ENCODE measurements at places on chromosomes 11 and 22. TPM values are rescaled to one million over a fixed set of nuclear protein-coding genes. Genes with fewer than 3 reads are reported as not detected.

Gene OR8B8
- not detected for total RNA-seq

GRCh38 chr11:78943154-78943553, 368.5 kb upstream of the NARS2 start:
- no peaks in the 10 kb centered on the region for H3K4me1 ChIP-seq
- H3K36me3 ChIP-seq, result no peaks in the 10 kb centered on the region
- peak; percentile 76 for DNase-seq
- H3K4me3 ChIP-seq, result no peak overlapping the region

DNA sequence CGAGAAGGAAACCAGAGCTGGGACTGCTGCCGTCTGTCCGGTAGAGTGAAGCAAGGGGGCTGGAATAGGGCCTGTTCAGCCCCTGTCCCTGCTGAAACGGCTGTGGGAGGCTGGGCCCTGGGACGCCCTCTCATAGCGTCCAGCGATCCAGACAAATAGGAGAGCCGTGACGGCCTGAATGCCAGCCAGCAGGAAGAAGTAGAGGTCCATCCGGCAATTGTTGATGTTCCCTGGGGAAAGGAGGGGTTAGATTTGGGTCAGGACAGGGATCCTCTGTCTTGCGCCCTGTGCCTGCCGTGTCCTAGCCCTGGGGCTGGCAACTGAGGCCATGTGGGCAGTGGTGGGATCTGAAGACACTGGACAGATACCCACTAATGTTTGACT, 12.9 kb downstream of the TMEM132A start:
- no peak for DNase-seq
- H3K4me3 ChIP-seq, result no peak overlapping the region
- no peaks in the 10 kb centered on the region for H3K27me3 ChIP-seq
- H3K4me1 ChIP-seq, result no peaks in the 10 kb centered on the region

DNA sequence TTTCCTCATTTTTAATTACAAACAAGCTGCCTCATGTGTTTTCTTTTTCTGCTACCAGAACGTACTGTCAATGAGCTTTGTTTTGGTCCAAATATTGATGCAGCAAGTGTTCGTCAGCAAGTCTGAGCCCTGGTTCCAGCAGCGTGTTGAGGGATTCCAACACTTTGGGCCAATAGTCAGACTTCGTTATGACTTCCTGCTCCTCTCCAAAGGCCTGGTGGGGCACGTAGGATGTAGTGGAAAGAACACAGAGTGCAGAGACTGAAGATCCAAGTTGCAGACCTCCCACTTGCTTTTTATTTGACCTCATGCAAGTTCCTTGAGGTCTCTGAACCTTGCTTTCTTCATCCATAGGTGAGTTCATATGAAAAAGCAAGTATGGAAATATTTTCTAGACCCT, 138.2 kb downstream of the BBOX1 start:
- no peak for DNase-seq
- H3K4me1 ChIP-seq, result no peaks in the 10 kb centered on the region
- H3K36me3 ChIP-seq, result no peaks in the 10 kb centered on the region
- H3K4me3 ChIP-seq, result no peak overlapping the region
- no peak overlapping the region for H3K27ac ChIP-seq

DNA sequence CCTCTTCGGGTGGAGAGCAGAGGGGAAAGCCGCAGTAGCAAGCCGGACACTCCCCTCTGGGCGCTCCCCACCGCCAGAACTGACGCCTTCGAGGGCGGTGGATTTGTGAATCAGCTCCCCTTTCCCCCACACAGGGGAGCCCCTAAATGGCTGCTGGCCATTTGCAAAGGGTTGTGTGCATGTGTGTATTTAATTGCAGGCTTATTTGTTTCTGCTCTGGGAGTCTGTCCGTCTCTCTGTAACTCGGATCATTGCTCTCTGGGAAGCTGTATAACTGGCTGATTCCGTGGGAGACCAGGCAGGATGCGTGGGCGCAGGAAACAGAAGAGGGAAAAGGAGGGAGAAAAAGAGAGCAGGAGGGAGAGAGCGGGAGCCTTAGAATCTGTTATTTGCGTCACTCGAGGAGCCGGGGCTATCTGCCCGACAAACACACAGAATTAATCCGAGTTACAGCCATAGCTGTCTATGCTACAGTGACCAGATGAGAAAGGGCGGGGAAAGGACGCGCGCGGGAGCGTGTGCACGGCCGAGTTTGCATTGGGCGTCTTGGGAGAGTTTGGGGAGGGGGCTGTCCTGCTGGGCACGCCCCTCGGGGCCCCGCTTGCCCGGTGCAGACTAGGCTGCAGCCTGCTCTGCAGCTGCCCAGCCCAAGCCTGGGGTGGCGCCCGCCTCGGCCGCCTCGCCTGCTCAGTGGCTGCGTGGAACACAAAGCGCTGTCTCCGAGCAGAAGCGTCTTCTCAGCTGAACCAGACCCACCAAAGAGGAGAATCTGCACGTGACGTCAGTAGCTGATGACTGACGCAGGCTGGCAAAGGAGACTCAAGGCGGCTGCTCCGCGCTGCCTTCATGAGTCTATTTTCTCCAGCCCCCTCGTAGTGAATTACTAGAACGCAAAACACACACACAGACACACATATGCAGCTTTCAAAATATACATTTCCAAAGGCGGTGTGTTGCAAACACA, 105.3 kb upstream of the HSD17B12 start:
- DNase-seq, result peak; percentile 79
- H3K27ac ChIP-seq, result no peak overlapping the region

DNA sequence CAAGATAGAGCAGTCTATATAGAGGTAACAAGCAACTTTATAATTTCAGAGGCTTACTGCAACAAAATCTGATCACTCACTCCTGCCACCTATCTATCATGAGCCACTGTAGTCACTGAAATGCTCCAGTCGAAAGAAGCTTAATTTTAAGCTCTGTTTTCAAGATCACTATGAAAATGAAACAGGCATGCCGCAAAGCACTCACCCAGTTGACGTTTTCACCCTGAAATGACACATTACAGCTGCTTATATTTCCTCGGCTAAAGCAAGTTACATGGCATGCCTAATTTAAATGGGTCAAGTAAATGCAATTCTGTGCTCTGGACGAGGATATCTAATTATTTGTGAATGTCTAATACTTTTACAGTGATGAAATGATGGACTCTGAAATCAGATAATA, 616.3 kb downstream of the FAM181B start:
- H3K4me1 ChIP-seq, result no peaks in the 10 kb centered on the region
- DNase-seq, result peak; percentile 26
- no peak overlapping the region for H3K27ac ChIP-seq
- H3K27me3 ChIP-seq, result no peaks in the 10 kb centered on the region

DNA sequence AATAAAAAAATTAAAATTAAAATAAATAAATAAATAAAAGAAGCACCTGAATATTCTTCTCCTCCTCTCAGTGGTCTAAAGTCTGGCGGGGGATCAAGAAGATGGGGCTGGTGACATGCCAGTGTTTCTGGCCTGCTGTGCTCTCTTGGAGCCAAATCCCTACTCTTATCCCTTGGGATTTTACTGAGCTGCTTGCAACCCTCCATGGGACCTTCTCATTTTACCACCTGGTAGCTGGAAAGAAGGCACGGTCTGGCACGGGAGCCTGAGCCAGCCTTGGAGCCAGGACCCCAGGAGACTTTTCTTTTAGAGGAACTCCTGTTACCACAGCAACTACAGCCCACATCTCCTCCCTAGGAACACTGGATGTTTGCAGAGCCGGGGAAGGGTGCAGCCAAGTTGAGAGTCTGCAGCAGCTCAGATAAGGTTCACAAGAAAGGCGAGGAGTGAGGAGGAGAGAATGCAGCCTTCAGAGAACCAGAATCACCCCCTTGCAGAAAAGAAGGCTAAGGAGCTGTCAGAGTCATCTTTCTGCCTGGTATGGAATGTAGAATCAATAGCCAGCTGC, 21.4 kb downstream of the CD6 start:
- H3K27ac ChIP-seq, result no peak overlapping the region
- DNase-seq, result peak; percentile 69
- H3K27me3 ChIP-seq, result no peaks in the 10 kb centered on the region

DNA sequence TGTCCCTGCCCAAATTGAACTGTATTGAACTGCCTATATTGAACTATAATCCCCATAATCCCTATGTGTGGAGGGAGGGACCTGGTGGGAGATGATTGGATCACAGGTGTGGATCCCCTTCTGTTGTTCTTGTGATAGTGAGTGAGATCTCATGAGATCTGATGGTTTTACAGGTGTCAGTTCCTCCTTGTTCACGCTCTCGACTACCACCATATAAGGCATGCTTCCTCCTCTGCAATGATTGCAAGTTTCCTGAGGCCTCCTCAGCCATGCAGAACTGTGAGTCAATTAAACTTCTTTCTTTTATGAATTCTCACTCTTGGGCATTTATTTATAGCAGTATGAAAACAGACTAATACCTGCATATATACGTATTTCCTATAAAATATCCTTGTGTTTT, 206.5 kb upstream of the PDGFD start:
- DNase-seq, result no peak
- H3K4me1 ChIP-seq, result no peaks in the 10 kb centered on the region
- no peaks in the 10 kb centered on the region for H3K27me3 ChIP-seq
- H3K36me3 ChIP-seq, result no peaks in the 10 kb centered on the region
- H3K4me3 ChIP-seq, result no peak overlapping the region

- no peaks in the 10 kb centered on the region for H3K4me1 ChIP-seq
- DNase-seq, result no peak
- H3K36me3 ChIP-seq, result peaks cover 9% of the 10 kb centered on the region
- H3K27me3 ChIP-seq, result no peaks in the 10 kb centered on the region
- no peak overlapping the region for H3K4me3 ChIP-seq
Observed at GRCh38 chr11:114316980-114317786, 21.0 kb downstream of the NNMT start.
